Left lung (tissue), 14 donors: ENCODE measurements at places on chromosomes 3 and 15. TPM values are rescaled to one million over a fixed set of nuclear protein-coding genes. Genes with fewer than 3 reads are reported as not detected.
A peak's percentile ranks its signal among the peaks of the same experiment; 100 is the strongest.

- DNase-seq, result peak; percentile 76
- peak overlapping the region; percentile 95 for H3K4me3 ChIP-seq
- H3K36me3 ChIP-seq, result no peaks in the 10 kb centered on the region
- peak overlapping the region; percentile 98 for H3K27ac ChIP-seq
- peaks cover 19% of the 10 kb centered on the region for H3K4me1 ChIP-seq
Observed at GRCh38 chr3:49724586-49724985, 835 bp upstream of the GMPPB start.

- no peak for DNase-seq
- H3K27ac ChIP-seq, result no peak overlapping the region
- no peaks in the 10 kb centered on the region for H3K36me3 ChIP-seq
- H3K4me1 ChIP-seq, result no peaks in the 10 kb centered on the region
Observed at GRCh38 chr3:125965505-125965904, 3.5 kb upstream of the ROPN1B start.

GRCh38 chr3:149969110-149969939, 1.4 kb downstream of the PFN2 start:
- H3K27ac ChIP-seq, result peak overlapping the region; percentile 64
- H3K4me3 ChIP-seq, result peak overlapping the region; percentile 78
- peak; percentile 37 for DNase-seq
- H3K27me3 ChIP-seq, result peaks cover 53% of the 10 kb centered on the region

- no peaks in the 10 kb centered on the region for H3K36me3 ChIP-seq
- no peak for DNase-seq
- H3K4me1 ChIP-seq, result no peaks in the 10 kb centered on the region
- no peaks in the 10 kb centered on the region for H3K27me3 ChIP-seq
Observed at GRCh38 chr3:34957677-34958076, 681.6 kb upstream of the ARPP21 start.

- H3K36me3 ChIP-seq, result no peaks in the 10 kb centered on the region
- no peak overlapping the region for H3K4me3 ChIP-seq
- H3K4me1 ChIP-seq, result no peaks in the 10 kb centered on the region
- no peak for DNase-seq
Observed at GRCh38 chr15:29302871-29303270, 33.2 kb upstream of the NSMCE3 start.

DNA sequence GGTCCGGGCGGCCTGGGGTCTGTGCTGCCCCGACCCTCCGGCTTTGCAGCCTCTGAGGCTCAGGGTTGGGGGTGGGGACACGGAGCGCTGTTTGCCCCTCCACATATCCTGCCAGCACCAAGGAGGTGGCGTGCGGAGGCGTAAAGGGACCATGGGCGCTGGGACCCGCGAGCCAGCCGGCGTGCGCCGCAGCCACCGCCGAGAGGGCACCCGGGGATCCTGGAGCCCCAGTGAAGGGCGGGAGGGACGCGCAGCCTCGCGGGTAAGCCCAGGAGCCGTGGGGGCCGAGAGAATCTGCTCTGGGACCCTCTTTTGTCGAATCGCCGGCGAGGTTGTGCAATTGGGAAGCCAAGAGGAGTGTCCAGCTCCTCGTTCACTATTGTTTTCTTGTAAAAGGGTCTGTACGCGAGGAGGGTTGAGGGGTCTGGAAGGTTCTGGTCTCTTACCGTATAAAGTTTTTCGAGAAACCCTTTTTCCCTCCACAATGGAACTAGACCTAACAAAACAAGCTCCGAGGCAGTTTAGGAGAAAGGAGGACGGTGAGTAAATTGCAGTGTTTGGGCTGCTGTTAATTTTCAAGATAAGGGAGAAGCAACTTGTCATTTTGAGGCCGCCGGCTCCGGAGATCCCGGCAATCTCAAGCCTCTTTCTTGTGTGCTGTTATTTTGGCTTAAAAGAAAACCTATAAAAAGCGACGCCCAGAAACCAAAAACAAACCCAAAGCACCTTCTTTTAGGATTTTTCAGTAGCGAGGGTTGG, 29.9 kb upstream of the ST3GAL6 start:
- H3K36me3 ChIP-seq, result no peaks in the 10 kb centered on the region
- peaks cover 21% of the 10 kb centered on the region for H3K4me1 ChIP-seq
- H3K4me3 ChIP-seq, result peak overlapping the region; percentile 78

- no peak for DNase-seq
- no peak overlapping the region for H3K27ac ChIP-seq
- no peaks in the 10 kb centered on the region for H3K36me3 ChIP-seq
Observed at GRCh38 chr15:25022233-25022632, 67.4 kb downstream of the SNRPN start.

DNA sequence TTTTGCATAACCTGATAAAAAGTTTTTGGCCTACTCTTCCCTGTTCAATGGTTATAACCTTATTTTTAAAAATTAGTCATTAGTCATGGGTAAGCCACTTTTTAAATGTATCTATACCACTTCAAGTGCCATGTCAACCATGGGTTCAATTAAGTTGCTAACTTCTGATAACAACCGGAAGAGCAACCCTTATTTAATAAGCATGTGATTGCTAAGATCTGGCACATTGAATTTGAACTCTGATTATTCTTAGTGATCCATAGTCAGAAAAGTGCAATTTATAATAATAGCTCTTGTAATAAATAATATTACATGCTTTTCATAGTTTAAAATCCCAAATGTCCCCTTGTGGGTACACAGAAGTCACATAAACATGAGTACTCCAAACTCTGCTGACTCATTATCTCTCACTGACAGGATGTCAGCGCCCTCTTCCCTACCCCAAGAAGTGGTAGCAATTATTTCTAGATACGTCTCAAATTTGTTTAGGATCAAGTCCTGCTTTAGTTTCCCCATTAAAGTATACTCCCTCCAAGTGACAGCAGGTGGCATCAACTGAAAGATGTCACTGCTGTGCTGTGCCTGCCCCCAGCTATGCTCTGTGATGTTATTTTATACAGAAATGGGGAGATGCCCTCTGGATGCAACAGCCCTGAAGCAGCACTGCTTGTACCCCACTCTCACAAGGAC, 18.6 kb downstream of the SAMD7 start:
- no peak overlapping the region for H3K4me3 ChIP-seq
- no peaks in the 10 kb centered on the region for H3K4me1 ChIP-seq
- DNase-seq, result no peak
- no peaks in the 10 kb centered on the region for H3K27me3 ChIP-seq
- H3K27ac ChIP-seq, result no peak overlapping the region
- H3K36me3 ChIP-seq, result no peaks in the 10 kb centered on the region

DNA sequence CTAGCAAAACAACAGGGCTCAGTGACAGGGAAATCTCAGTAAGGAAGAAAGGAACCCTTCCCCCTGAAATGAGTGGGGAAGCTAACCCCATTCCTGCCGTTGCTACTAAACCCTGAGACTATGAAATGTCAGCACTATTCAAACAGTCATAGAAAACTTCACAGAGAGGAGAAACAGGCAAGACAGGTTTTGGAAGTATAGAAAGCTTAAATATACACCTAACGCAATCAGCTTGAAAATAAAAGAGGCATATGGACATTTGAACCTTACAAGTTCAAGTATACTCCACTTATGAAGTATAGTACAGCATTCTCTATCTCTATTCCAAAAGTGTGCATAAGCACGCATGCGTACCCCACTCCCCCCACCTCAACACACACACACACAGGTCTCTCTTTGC, 17.6 kb upstream of the FRMD4B start:
- H3K4me1 ChIP-seq, result peaks cover 9% of the 10 kb centered on the region
- H3K27ac ChIP-seq, result peak overlapping the region; percentile 60
- H3K4me3 ChIP-seq, result no peak overlapping the region
- no peak for DNase-seq
- H3K36me3 ChIP-seq, result no peaks in the 10 kb centered on the region

DNA sequence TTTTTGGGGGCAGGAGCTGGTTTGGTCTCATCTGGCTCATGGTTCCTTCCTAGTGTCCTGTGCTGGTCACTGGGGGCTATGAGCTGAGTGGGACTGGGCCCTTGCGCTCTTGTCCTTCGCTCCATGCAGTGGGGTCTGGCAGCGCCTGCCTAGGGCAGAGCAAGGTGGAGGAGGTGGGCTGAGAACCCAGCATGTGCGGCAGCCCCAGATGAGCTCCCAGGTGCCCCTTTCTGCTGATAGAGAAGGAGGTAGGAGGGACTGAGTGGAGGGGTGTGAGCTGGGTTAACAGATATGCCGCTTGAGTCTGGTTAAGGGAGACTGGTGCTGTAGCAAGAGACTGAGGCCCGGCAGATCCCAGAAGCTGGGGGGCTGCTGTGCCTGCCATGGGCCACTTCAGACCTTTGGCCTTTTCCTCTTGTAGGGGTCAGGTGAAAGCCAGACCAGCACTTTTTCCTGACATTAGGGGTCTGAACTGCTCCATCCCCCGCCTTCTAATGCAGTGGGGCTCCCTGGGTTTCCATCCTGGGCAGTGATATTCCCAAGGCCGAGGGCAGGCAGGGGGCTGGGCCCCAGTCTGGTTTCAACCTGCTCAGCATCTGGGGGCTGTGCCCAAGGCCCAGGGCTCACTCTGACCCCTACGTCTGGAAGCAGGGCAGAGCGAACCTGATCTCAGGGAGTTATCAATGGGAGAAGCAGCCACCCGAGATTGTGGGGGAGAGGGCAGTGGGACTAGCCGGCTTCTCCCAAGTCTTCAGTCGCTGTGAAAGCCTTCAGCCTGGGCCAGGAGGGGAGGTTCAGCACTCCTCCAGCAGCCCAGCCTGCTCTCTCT, 62.9 kb upstream of the PRR23C start:
- H3K27ac ChIP-seq, result no peak overlapping the region
- no peak for DNase-seq
- no peaks in the 10 kb centered on the region for H3K4me1 ChIP-seq
- H3K36me3 ChIP-seq, result no peaks in the 10 kb centered on the region
- H3K4me3 ChIP-seq, result no peak overlapping the region
- peaks cover 9% of the 10 kb centered on the region for H3K27me3 ChIP-seq

GRCh38 chr15:58513008-58513407, 81.2 kb downstream of the LIPC start:
- peaks cover 33% of the 10 kb centered on the region for H3K4me1 ChIP-seq
- H3K4me3 ChIP-seq, result no peak overlapping the region
- no peaks in the 10 kb centered on the region for H3K36me3 ChIP-seq
- no peak overlapping the region for H3K27ac ChIP-seq

DNA sequence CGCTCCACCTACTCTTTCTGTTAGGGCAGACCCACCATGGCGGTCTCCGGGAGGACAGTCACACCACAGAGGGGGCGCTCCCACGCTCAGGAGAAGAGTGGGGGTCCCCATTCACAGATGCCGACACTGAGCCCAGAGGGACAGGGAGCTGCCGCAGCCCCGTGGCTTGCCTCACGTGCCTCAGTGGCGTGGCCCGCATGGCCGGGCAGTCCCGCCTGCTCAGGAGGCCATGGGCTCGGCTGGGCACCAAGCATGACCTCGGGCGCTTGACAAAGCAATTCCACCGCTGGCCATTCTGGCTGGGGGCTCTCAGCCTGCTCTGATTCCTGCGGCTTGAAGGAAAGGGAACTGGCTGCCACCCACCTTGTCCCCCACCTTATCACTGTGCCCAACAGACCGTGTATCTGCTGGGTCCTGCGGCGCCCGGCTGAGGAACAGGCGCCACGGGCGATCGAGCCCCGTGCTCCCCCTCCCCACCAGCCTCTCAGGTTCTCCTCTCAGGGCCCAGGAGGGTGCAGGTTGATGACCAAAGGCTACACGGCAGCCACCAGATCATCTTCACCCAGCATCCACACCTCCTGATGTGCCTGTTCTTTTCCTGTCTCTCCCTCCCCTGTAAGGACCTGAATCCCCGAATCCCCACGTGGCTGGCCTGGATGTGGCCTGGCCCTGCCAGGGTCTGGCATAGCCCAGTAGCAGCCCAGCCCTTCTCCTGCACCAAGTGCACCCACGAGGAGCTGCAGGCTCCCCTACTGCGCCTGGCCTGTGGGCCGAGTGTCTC, 20.7 kb downstream of the CYFIP1 start:
- peaks cover 11% of the 10 kb centered on the region for H3K4me1 ChIP-seq
- no peak for DNase-seq
- H3K27me3 ChIP-seq, result no peaks in the 10 kb centered on the region

DNA sequence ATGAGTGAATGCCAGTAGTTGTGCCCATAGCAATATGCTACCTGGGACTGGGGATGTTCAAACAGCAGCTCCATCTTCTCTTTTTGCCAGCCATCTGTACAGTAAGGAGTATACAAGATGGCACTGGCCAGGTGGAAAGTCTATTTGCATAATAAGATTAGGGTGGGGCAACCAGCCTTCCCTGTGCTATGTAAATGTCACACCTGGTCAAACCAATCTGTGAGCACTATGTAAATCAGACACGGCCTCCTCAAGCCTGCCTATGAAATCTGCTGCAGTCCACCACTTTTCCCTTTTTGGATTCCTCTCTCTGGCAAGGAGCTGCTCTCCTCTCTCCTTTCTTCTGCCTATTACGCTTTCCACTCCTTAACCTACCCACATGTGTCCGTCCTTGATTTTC, 53.0 kb downstream of the C3orf80 start:
- DNase-seq, result no peak
- no peaks in the 10 kb centered on the region for H3K4me1 ChIP-seq
- no peak overlapping the region for H3K27ac ChIP-seq
- no peaks in the 10 kb centered on the region for H3K27me3 ChIP-seq
- H3K4me3 ChIP-seq, result no peak overlapping the region
- H3K36me3 ChIP-seq, result peaks cover 24% of the 10 kb centered on the region

DNA sequence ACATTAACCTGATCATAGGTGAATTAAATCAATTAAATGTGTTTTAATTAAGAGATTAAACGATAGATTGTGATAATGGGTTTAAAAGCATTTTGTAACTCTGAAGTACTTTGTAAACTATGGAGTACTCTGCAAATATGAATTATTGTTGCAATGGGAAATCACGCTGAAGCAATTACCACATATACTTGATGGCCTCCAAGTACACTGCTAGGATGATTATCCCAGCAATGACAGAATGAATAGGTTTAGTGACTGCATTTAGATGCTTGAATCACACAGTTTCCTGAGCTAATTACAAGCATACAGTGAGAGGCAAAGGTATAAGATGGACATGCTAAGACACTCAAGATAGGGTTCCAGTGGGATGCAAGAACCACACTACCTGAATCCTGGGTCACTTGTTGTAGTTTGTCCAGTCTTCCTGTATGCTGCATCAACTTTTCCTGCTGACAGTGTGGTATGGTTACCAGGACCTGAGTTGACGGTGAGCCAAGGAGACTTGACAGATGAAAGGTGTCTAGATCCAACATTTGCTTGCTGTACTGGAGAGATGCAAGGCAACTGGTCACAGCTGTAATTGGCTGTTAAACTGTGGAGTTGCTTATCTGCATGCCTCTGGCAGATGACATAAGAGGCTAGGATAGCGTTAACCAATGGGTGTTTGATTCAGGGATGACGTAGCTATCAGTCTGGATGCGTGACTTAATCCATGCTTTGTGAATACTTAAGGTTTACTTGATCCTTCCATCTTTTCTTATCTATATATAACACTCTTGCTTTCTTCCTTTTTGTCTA, 38.0 kb downstream of the RNF13 start:
- DNase-seq, result no peak
- peaks cover 30% of the 10 kb centered on the region for H3K4me1 ChIP-seq
- H3K36me3 ChIP-seq, result peaks cover 32% of the 10 kb centered on the region
- H3K27me3 ChIP-seq, result no peaks in the 10 kb centered on the region
- no peak overlapping the region for H3K27ac ChIP-seq
- no peak overlapping the region for H3K4me3 ChIP-seq

- H3K36me3 ChIP-seq, result no peaks in the 10 kb centered on the region
- DNase-seq, result peak; percentile 44
- H3K27me3 ChIP-seq, result peaks cover 57% of the 10 kb centered on the region
- peaks cover 9% of the 10 kb centered on the region for H3K4me1 ChIP-seq
- H3K27ac ChIP-seq, result no peak overlapping the region
Observed at GRCh38 chr15:58064980-58065444, 499 bp downstream of the ALDH1A2 start.

GRCh38 chr3:175227126-175227525, 368.0 kb downstream of the NAALADL2 start:
- no peaks in the 10 kb centered on the region for H3K27me3 ChIP-seq
- no peaks in the 10 kb centered on the region for H3K36me3 ChIP-seq
- no peaks in the 10 kb centered on the region for H3K4me1 ChIP-seq
- H3K4me3 ChIP-seq, result no peak overlapping the region

The CAPN7 gene
- 38.0 TPM for total RNA-seq

The ISL2 gene
- 0.17 TPM for total RNA-seq

The RTP3 gene
- not detected for total RNA-seq

The GOLGA8S gene
- 0.29 TPM for total RNA-seq
